ENCODE measurements at places on chromosomes 6 and 20. TPM values are rescaled to one million over a fixed set of nuclear protein-coding genes. Genes with fewer than 3 reads are reported as not detected.

Gene SSTR4
- total RNA-seq = not detected

Gene C6orf62
- 79.4 TPM for total RNA-seq

Gene RAB32
- 95.8 TPM for total RNA-seq

Gene ROMO1
- 424 TPM for total RNA-seq

Gene NHSL1
- 16.5 TPM for total RNA-seq

Gene SLC26A8
- not detected for total RNA-seq

Gene RAD21L1
- not detected for total RNA-seq

Gene FGD2
- total RNA-seq = not detected

Gene PSORS1C1
- total RNA-seq = 0.82 TPM

Gene MMS22L
- total RNA-seq = 3.8 TPM

Gene SLCO4A1
- 0.26 TPM for total RNA-seq

Gene CLPSL2
- not detected for total RNA-seq

Gene TRMT11
- total RNA-seq = 9.9 TPM

Gene FAM162B
- 1.2 TPM for total RNA-seq

Gene TBX18
- total RNA-seq = 29.6 TPM

Gene TBXT
- total RNA-seq = not detected

Gene SEL1L2
- total RNA-seq = not detected

Gene COL9A3
- 133 TPM for total RNA-seq

Gene SPO11
- total RNA-seq = not detected

Gene PPT2
- 12.1 TPM for total RNA-seq

Gene EPPIN
- not detected for total RNA-seq

Gene PAX1
- total RNA-seq = not detected

Gene ADA
- total RNA-seq = 20.5 TPM

Gene MOCS3
- total RNA-seq = 7.9 TPM

Gene RIMS1
- not detected for total RNA-seq

Gene BNIP5
- total RNA-seq = not detected

Gene SLC17A9
- 5.0 TPM for total RNA-seq

Gene SLC22A2
- not detected for total RNA-seq

Gene ME1
- 21.6 TPM for total RNA-seq

Gene CALHM5
- 1.4 TPM for total RNA-seq

Gene CENPQ
- total RNA-seq = 4.0 TPM

Gene MEI4
- total RNA-seq = not detected

Gene LST1
- total RNA-seq = not detected

Gene CCN6
- not detected for total RNA-seq

Gene PRICKLE4
- 0.43 TPM for total RNA-seq

Gene LINC00237
- total RNA-seq = not detected

Gene DLK2
- total RNA-seq = 5.8 TPM

Gene SNX21
- 69.8 TPM for total RNA-seq

Gene CYP39A1
- total RNA-seq = 1.6 TPM

Gene R3HDML
- not detected for total RNA-seq

Gene ANKRD66
- not detected for total RNA-seq

Gene TRAPPC3L
- not detected for total RNA-seq

Gene RAET1E
- not detected for total RNA-seq

Gene NRM
- 11.1 TPM for total RNA-seq

Gene CITED2
- 232 TPM for total RNA-seq

Gene NKAIN4
- 0.17 TPM for total RNA-seq

Gene TRIM10
- not detected for total RNA-seq

Gene OR2B6
- total RNA-seq = not detected

Gene EFCAB8
- total RNA-seq = not detected

Gene OPRL1
- total RNA-seq = 0.93 TPM

Gene VGLL2
- not detected for total RNA-seq

Gene DZANK1
- total RNA-seq = 0.35 TPM

Gene SNX5
- 57.8 TPM for total RNA-seq

Gene PAK5
- not detected for total RNA-seq

Gene SIRPB2
- total RNA-seq = not detected

Gene RBBP8NL
- not detected for total RNA-seq

Gene IMPG1
- total RNA-seq = not detected

Gene SYNGAP1
- total RNA-seq = 2.6 TPM
